SIG-M5 (cell line): ENCODE measurements at places on chromosomes 13 and 19.

GRCh38 chr13:98576200-98576945 lies 534 bp downstream of the STK24 start:
- DNase-seq = no peak

- DNase-seq = no peak
Measured at GRCh38 chr13:80305737-80306136, 35.2 kb downstream of the SPRY2 start.

DNA sequence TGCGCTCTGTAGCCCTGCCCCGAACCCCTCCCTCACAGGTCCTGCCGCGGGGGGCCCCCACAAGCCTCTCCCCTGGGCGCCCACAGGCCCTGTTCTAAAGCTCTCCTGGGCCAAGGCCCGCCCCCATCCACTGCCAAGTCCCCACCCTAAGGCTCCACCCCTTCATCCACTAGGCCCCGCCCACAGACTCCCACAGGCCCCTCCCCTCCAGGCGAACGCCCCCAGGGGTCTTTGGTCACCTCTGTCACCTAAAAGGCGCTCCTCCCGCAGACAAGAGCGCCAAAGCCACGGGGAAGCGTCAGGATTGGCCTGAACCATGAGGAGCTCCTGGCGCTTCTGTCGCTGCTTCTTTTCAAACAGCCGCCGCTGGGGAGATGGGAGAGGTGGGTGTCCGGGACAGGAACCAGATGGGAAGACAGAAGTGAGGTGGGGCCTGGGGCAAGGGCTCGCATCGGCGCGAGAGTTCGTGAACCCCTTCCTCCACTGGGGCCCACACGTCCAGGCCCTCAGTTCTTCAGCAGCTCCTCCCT lies 2.3 kb downstream of the TULP2 start:
- no peak for DNase-seq

- no peak for DNase-seq
Measured at GRCh38 chr19:2043251-2043641, 7.8 kb downstream of the MKNK2 start.

DNA sequence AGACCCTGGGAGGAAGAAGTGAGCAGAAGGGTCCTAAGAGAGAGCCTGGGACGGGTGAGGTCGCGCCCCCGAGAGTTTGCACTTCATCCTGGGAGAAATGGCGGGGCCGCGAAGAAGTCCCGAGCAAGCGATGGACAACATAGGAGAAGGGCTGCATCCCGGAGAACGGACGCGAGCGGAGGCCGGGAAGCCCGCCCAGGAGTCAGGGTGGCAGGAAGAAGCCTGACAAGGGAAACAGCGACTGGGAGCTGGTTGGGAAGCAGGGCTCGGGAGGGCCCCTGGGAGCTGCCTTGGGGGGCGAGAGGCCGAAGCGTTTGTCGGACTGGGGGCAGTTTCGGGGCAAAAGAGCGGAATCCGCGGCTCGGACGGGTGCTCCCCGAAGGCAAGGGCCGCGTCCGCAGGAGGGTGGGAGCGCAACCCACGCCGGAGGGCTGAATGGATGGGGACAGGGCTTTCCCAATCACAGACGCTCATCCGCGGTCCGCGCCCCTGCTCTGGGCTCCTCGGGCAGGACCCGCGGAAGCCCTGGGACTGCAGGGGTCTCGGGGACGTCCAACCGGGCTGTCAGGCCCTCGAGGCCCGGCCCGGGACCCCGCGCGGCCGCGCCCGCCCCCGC lies 469 bp downstream of the ABHD17A start:
- DNase-seq = no peak

- no peak for DNase-seq
Measured at GRCh38 chr19:48925240-48925843, 8.2 kb upstream of the DHDH start.

GRCh38 chr19:5132206-5132560 lies 163.3 kb downstream of the KDM4B start:
- DNase-seq = no peak

DNA sequence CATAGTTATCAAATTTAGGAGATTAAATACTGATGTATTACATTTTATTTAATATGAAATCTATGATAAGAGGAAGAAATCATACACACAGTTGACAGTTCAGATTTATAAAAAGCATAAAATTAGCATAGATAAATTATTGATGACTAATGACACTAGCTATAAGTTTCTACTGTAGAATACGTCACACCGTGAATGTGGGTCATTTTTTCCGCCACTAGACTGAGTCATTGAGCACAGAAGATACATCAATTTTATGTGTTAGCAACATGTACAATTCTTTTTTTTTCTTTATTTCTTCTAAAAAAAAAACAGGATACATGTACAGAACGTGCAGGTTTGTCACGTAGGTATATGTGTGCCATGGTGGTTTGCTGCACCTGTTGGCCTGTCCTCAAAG lies 22.2 kb downstream of the AP2S1 start:
- DNase-seq = no peak

GRCh38 chr19:42297039-42297438 lies 4.9 kb upstream of the PRR19 start:
- DNase-seq = no peak

GRCh38 chr13:80633251-80633650 lies 292.3 kb upstream of the SPRY2 start:
- no peak for DNase-seq

DNA sequence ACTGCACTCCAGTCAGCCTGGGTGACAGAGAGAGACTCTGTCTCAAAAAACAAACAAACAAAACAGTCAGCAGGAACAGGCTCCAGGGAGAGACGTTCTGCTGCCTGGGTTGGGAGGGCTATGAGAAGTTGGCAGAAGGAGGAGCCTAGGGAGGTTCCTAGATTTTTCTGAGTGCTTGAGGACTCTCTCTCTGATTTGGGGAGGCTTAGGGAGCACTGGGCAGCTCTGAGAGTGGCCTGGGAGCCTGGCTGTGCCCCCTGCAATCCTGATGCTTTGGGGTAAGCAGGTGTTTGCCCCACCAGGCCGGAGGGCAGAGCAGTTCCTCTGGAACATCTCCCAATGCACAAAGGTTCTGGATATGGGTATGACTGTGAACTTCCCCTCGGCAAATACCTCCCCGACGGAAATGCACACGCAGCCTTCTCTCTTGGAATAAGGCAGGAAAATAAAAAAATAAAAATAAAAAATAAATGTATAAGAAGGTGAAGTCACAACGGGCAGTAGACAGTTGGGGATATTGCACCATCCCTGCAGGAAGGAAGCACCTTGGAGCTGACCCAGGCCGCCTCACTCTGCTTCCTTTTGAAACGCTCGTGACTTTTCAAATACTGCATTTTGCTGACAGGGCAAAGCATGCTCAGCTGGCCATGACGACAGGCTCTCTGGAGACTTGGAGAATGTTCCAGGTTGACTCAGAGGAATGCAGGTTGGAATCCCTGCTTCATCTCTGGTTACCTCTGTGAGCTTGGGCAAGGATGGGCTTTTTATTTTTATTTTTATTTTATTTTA lies 26.5 kb upstream of the HOMER3 start:
- DNase-seq = no peak

GRCh38 chr13:99978799-99979452 lies 2.7 kb upstream of the ZIC2 start:
- no peak for DNase-seq

- DNase-seq = no peak
Measured at GRCh38 chr19:47670736-47671135, 42.5 kb upstream of the EHD2 start.

DNA sequence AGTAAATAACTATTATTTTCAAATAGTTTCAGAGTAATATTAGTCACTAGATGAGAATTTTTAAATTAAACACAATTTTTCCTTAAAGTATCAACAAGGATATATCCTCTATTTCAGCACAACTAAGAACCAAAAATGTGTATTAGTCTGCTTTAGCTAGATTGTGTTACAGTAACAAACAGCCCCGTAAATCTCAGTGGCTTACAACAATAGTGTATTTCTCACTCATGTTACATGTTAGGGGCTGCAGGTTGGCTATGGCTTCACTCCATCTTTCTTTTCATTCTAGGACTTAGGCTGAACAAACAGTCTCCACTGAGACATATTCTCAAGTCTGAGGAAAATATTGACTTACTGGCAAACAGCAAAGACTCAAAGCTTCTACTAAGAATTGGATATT lies 11.6 kb upstream of the SUCLA2 start:
- DNase-seq = no peak

DNA sequence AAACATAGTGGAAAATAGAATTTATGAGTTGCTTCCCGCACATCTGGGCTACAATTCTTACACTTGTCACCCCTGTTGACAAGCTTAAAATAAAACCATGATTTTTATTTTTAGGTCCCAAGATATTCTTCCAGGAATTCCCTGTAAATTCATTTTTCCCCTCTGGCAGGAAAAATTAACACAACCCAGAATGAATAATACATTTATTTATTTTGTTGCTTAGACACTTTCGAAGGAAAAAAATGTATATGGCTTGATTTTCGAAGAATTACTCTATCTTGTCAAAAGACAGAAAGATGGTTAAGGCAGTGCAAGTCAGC lies 74.4 kb downstream of the LHFPL6 start:
- DNase-seq = no peak

- DNase-seq = no peak
Measured at GRCh38 chr13:30905932-30906383, at the start of gene MEDAG. Gene MEDAG, plus strand, starts transcription at chr13:30906271. Its CDS starts 245 bp downstream, at chr13:30906516.

DNA sequence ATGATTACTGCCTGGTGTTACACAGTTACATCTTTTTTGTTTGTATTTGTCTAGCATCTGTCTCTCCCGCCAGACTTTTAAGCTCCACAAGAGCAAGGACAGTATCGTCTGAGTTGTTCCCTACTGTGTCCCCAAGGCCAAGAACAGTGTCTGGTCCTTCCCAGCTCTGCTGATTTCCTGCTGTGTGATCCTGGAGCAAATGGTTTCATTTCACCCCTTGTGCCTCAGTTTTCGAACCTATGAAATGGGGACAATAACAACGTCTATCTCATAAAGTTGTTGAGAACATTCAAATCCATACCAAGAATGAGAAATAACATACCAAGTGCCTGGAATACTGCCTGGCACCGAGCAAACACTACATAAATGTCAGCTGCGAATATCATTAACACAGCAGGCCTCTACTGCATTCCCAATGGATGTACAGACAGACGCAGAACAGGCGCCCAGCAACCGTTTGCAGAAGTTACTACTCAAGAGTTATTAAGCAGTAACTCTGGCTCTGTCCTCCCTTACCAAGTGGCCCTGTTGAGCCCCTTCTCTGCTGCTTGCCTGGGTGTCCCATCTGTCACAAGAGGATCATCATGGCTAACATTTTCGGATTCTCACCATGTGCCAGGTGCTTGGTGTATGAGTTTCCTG lies 11.4 kb downstream of the XRCC1 start:
- DNase-seq = no peak

GRCh38 chr13:59442944-59443486 lies 720.7 kb downstream of the DIAPH3 start:
- DNase-seq = no peak

GRCh38 chr13:45763419-45763818 lies 61.3 kb downstream of the CBY2 start:
- no peak for DNase-seq

GRCh38 chr13:90281709-90282108 lies 1065.8 kb upstream of the MIR17HG start:
- no peak for DNase-seq

GRCh38 chr13:44908266-44908665 lies 81.0 kb downstream of the NUFIP1 start:
- no peak for DNase-seq

DNA sequence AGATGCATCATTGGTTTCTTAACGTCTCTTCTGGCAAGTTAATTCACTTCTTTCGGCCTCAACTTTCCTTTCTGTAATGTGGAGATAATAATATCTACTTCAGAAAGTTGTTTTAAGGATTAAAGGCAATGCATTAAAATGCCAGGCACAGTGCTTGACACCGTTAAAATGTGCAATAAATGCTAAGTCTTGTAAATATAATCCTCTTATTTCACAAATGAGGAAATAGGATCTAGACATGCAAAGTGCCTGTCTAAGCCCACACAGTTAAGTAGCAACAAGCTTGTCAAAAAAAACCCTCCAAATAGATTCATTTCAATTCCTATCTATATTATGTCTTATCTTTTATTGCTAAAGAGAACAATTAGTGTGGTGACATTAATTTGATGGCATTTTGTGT lies 86.4 kb upstream of the TSC22D1 start:
- DNase-seq = no peak

DNA sequence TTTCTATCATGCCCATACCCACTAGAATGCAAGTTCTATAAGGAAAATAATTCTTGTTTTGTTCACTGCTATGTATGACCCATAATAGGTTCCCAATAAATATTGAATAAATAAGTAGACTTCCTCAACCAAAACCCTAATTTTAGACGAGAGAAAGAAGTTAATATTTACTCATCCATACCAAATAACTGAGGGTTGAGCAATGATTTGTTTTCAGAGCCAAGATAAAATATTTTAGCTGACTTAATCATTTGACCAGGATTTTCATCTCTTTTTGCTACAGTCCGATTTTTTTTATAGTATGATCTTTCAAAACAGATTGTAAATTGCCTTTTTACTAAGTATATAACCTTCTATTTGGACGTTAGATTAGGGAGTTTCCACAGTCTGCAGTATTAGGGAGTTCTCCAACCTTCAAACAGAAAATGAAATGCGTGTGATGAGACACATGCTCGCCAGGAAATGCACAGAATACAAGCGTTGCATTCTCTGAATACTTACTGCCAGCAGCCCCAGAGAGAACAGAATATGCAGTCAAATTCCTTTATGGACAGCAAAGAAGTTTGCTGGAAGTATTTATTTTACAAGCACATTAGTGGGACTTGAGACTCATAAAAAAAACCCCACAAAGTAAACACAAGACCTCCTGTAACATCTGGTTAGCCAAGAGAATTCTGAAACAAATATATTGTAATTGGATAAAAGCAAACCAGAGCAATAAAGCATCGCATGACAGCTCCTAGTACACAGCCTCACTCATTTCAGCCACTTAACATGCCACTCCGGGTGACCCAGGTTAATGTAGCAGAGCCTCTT lies 230.0 kb downstream of the MYO16 start:
- DNase-seq = no peak

DNA sequence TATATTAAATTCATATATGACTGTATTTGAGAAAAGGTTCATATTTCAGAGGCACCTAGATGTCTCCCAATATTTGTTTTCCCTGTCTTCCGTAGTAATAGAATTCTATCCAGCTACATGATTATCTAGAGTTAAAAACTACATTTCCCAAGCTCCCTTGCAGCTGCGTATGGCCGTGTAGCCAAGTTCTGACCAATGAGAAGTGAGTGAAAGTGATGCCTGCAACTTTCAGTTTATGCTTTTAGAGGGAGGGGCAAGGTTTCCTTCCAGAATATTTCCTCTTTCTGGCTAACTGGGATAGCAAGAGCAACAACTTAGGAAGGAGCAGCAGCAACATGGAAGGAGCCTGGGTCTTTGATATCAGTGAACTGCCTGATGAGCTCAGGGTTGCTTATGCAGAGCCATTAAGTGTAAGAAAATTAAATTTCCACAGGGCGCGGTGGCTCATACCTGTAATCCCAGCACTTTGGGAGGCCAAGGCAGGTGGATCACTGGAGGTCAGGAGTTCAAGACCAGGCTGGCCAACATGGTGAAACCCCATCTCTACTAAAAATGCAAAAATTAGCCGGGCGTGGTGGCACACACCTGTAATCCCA lies 23.2 kb upstream of the CYP2A13 start:
- no peak for DNase-seq

- DNase-seq = no peak
Measured at GRCh38 chr19:13121551-13122274, 3.6 kb downstream of the NACC1 start.
